ENCODE measurements at places on chromosomes 12 and 14. TPM values are rescaled to one million over a fixed set of nuclear protein-coding genes. Genes with fewer than 3 reads are reported as not detected.

Gene NGB
- not detected for polyA plus RNA-seq

Gene IL26
- polyA plus RNA-seq, result 0.06 TPM

Gene SERPINA10
- polyA plus RNA-seq, result not detected

Gene DERA
- polyA plus RNA-seq, result 30.7 TPM

Gene DHH
- polyA plus RNA-seq, result 0.21 TPM

Gene PDZRN4
- 1.8 TPM for polyA plus RNA-seq

Gene B4GALNT3
- polyA plus RNA-seq, result 8.9 TPM

Gene PTPRO
- polyA plus RNA-seq, result 0.14 TPM

Gene CD163L1
- 0.88 TPM for polyA plus RNA-seq

Gene SLC35E3
- polyA plus RNA-seq, result 8.2 TPM

Gene OTUB2
- 3.9 TPM for polyA plus RNA-seq
